ENCODE measurements at places on chromosomes 12 and 14. TPM values are rescaled to one million over a fixed set of nuclear protein-coding genes. Genes with fewer than 3 reads are reported as not detected.

GRCh38 chr12:95261109-95261508, 43.5 kb downstream of the VEZT start:
- DNase-seq, result no peak

DNA sequence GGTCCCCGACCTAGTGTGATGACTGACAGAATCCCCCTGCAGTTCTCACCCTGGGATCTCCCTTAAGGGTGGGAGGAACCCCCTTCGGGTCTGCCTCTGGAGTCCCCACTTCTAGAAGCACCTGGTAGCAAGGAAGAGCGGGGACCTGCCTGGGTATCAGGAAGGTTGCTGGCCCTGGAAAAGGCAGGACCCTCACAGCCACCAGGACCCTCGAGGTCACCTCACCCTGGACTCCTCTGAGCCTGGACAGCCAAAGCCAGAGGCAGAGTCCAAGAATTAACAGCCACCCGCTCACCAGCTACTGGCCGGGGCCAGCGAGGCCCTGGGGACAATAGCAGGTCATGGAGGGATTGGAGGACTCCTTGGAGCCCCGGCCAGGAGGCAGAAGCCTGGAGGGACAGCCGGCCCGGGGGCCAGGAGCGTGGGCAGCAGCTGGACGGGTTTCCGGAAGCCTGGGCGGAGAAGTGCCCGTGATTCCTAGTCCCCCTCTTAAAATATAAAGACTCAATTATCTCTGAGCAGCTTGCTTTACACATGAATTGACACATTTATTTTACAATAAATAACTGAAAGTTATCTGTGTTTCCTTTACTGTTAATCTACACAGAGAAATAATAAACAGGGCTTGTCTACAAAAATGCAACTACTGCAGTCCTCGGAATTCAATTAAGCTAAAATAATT, 17.5 kb downstream of the BCL11B start:
- no peak for DNase-seq

DNA sequence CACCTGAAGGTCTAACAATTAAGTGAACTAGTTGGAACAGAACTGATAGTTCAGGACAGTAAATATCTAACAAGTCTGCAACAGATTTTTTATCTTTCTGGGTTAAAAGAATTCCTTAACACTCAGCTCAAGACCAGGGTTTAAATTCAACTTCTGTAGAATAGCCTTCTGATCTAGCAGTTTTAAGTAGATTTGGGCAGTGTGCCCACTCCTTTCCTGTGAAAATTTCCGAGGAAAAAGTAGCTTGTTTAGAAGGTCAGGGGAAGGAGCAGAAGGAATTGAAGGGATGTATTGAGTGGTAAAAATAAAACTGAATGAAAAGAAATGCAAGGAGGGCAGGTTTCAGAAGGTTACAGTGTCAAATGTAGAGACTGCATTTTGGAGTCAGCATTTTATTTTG, 45.8 kb downstream of the ATL1 start:
- no peak for DNase-seq

DNA sequence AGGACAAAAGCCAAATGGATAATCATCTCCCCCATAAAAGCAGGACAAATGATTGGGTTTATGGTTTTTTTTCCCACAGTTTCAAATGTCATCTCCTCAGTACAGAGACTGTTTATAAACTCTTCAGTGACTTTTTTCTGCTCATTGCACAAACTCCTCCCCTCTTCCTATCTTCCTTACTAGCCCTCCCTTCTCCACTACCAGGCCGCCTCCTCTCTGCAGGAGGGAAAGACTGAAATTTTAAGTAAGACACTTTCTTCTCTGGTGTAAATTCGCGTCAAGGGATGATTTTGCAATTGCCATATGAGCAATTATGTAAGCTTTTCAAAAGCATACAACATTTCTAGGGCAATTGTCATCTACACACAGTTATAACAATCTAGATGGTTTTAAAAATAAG, 37.0 kb downstream of the BTG1 start:
- DNase-seq, result no peak

The RNASE7 gene
- not detected for total RNA-seq

DNA sequence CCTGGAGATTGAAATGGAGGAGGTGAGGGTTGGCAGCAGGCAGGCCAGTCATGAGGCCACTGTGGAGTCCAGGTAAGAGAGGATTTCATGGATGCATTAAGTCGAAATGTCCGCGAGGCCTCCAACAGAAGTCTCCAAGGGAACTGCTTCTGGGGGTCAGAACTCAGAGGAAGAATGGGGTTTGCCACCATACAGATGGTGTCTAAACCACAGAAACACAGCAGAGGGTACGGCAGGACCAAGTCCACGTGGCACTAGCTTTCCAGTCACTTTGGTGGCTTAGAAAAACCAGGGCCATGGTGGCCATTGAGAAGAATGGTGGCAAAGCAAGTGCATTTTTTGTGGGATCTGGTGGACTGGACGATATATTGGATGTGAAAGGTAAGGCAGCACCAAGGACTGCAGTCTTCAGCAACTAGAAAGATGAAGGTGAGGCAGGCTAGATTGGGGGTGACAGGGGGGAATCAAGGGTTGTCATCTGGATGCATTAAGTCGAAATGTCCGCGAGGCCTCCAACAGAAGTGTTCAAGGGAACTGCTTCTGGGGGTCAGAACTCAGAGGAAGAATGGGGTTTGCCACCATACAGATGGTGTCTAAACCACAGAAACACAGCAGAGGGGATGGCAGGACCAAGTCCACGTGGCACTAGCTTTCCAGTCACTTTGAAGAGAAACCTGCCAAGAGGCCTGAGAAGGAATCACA, 22.5 kb upstream of the TMEM106C start:
- DNase-seq, result no peak

DNA sequence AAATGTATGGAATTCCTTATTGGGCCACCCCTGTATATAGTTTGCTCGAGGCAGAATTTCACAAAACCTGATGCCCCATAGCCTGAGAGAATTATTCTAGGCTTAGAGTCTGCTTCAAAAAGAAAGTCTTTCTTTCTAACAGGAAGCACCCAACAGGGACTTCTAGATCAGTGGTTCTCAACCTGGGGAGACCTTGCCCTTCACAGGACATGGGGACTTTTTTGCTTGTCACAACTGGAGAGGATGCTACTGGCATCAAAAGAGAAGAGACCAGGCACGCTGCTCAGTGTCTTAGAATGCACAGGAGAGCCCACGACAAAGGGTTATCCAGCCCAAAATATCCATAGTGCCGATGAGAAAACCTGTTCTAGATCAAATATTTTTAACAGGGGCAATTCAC, 18.9 kb downstream of the WSB2 start:
- DNase-seq, result no peak

The PLA2G1B gene
- total RNA-seq, result not detected

The LIN52 gene
- total RNA-seq, result 29.7 TPM

- DNase-seq, result no peak
These were observed 541.8 kb upstream of the FBXO33 start for GRCh38 chr14:39974036-39974435.

DNA sequence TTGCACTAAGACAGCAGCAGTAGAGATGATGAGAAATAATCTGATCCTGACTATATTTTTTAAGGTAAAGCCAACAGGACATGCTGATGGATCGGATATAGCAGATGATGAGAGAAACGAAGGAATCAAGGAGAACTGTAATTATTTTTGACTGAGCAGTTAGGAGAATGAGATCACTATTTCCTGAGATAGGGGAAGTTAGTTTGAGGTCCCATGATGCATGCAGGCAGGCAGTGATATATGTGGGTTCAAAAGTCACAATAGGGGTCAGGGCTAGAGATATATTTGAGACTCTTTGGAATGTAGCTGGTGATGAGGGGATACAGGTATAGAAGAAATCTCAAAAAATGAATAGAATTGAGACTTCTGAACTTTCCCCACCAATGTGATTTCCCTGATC, 107.6 kb downstream of the GTF2A1 start:
- no peak for DNase-seq

DNA sequence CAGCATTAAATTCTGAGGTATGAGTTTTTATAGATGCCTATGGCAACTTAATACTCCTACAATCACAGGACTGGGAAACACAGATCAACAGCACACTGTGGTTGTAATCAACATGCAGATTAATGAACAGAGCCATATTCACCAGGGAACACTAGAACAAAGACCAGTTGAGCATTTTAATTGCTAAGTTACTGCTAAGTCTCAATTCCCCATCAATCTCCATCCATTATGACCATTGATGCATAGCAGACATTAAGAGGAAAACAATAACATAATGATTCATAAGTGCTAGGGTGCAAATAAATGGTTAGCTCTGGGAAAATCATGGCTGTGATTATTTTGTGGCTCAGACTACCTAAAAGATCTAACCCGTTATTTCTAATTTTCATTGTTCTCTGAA, 505.6 kb downstream of the TRHDE start:
- no peak for DNase-seq

- DNase-seq, result no peak
These were observed 8.4 kb downstream of the KRT8 start for GRCh38 chr12:52896190-52897100.

The MNAT1 gene
- 11.8 TPM for total RNA-seq

DNA sequence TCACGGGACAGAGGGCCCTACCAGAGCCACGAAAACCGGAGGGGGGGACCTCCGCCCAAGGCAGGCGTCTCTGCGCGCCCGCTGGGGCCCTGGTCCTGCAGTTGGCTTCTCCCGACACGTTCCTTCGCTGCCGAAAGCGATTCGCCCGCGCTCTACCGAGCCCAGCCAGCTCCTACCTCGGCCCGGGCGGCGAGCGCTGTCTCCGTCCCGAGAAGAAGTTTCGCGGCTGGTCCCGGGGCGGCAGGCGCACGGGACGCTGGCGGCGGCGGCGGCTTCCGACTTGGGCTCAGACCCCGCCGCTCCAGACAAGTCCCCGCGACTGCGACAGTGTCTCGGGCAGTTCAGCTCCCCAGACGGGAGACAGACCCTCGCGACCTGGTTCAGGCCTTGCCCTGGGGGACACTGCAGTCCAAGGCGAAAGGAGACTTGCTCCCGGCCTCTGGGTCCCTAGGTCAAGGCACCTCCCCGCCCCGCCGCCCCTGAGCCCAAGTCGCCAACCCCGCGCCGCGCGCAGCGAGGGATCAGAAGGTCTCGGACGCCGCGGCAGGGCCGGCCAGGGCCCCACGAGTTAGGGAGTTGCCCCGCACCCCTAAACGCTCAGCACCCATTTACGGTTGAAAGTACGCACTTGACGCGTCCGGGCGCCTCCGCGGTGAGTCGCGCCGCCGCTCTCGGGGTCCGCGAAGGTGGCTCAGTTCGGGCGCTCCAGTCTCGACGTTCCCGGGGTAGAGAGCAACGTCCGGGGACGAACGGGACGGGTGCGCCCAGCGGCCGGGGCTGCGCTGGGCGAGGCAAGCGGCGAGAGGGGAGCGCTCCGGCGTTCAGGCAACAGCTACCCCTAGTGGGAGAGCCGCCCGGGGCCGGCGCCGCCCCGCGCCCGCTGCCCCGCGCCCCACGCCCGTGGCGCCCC, 1.4 kb upstream of the DIO3 start:
- DNase-seq, result no peak

GRCh38 chr12:75783093-75783877, 248.3 kb downstream of the PHLDA1 start:
- DNase-seq, result no peak

DNA sequence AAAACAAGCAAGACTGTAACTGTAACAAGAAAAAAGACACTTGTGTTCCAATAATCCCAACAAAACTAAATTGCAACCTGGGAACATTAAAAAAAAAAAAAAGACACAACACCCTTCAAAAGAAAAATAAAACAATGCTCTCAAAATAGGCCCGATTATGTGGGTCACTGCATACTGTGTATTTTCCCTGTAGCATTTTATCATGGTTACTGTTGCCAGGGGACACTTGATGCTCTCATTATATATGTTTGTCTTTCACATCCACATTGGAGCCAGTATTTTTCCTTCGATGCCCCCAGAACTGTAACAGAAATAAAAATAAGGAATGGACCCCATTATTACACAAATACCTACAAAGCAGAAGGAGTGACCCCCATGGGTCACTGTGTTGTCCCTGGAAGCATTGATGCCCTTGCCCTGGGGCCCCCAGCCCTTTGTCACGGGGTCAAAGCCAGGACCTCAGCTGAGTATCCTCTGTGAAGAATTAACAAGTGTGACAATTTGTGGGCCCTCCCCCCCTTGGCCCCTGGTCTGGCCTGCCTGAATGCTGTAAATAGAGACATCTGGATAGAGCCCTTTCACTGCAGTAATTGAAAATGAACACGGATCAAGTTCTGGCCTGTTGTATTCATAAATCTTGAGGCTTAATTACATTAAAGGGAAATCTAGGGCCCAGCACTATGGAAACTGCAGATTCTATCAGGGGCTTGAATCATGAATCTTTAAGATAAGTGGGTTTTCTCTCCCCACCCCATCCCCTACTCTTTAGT, 72.8 kb downstream of the C12orf42 start:
- DNase-seq, result no peak

The ZDHHC22 gene
- not detected for total RNA-seq

- DNase-seq, result no peak
These were observed 310.9 kb downstream of the ADGRD1 start for GRCh38 chr12:131264635-131265034.

DNA sequence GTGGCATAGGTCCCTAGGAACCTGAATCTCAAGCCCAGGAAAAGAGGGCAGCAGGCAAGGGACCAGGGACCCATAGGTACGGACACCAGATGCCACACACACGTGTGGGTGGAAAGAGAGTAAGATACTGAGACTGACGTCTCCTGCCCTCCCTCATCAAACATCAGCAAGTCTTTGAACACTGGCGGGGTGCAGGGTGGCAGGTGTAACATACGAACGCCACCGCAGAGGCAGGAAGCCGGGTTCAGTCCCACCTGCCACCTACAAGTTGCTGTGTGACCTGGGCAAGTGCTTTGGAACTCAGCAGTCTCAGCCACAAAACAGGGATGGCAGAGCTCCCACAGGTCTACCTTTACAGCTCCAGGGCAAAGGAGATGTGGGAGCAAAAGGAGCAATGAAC, 11.1 kb downstream of the ACTN1 start:
- no peak for DNase-seq

The OS9 gene
- total RNA-seq, result 116 TPM

- DNase-seq, result no peak
These were observed 47.2 kb upstream of the CTDSP2 start for GRCh38 chr12:57893431-57894353.

DNA sequence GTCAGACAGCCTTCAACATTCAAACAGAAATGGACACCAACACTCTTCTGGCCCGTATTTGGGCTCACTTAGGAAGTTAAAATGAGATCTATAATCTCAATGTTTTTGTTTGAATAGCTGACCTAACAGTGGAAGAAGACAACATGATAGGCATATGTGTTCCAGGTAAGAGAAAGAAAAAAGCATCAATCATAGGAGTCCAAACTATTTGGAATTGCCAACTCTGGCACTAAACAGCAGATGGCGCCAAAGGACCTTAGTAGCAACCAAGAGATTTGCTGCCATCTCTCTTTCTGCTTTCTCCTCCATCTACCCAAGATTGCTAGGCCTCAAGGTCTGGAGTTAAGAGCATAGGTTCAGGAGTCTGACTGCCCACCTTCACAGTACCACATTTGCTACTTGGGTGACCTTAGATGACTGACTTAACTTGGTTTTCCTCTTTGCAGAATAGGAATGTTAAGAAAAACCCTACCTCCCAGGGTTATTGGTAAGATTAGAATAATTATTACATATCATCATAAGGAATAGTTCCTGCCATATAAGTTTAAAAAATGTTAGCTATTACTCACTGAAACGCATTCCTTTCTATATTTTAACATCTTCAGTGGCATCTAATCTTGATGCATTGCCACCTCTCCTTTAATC, 30.2 kb downstream of the PEX5 start:
- no peak for DNase-seq

- peak; percentile 35 for DNase-seq
These were observed 39.7 kb downstream of the ERH start for GRCh38 chr14:69358233-69358963.

GRCh38 chr12:7129872-7130691, at the start of gene CLSTN3:
Gene CLSTN3 (plus strand): TSS chr12:7130371. CDS start chr12:7130649, 278 bp downstream.
- DNase-seq, result peak; percentile 77

The KIAA0586 gene
- total RNA-seq, result 47.2 TPM

- no peak for DNase-seq
These were observed 1.5 kb downstream of the VPS37B start for GRCh38 chr12:122894193-122895121.

The KRT6C gene
- not detected for total RNA-seq

Data from activated naive CD4-positive, alpha-beta T cell treated with anti-CD3 and anti-CD28 coated beads, Interleukin-2, amount 50 U/mL, for 72 hours (primary cell).